ENCODE measurements at places on chromosomes 5 and 9. TPM values are rescaled to one million over a fixed set of nuclear protein-coding genes. Genes with fewer than 3 reads are reported as not detected.
A peak's percentile ranks its signal among the peaks of the same experiment; 100 is the strongest.

Gene RNF183
- total RNA-seq, result 0.35 TPM

Gene C9
- not detected for total RNA-seq

Gene SLC34A3
- total RNA-seq, result 14.8 TPM

Gene BHMT
- not detected for total RNA-seq

Gene CD72
- 4.7 TPM for total RNA-seq

Gene TLX3
- not detected for total RNA-seq

Gene SPEF2
- total RNA-seq, result 2.8 TPM

Gene CXCL14
- 24.7 TPM for total RNA-seq

Gene PCDHA9
- total RNA-seq, result not detected

Gene CBY3
- not detected for total RNA-seq

Gene OGN
- 9.7 TPM for total RNA-seq

Gene SLC46A2
- total RNA-seq, result not detected

Gene SLC6A7
- 12.3 TPM for total RNA-seq

- DNase-seq, result no peak
These were observed 1816.5 kb downstream of the MAT2B start for GRCh38 chr5:165321912-165322311.

DNA sequence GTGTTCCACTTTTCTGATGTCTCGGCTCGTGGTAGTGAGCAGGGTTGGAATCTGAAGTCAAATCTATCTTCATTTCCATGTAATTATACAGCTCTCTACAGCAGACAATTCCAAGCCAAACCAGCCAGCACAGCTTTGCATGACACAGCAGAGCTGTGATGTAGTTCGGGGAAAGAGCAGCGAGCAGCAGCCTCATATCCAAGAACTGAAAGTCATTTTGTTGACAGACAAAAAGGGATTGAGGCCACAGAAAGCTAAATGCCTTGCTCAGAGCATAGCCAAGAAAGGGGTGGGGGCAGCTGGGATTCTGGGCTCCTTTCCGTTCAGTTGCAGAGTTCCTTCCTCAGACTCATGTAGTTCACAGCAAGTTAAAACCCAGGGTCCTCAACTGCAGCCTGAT is 32.1 kb downstream of the LCP2 start:
- DNase-seq, result no peak

GRCh38 chr5:8848366-8848765 is 697.5 kb downstream of the SEMA5A start:
- DNase-seq, result no peak

DNA sequence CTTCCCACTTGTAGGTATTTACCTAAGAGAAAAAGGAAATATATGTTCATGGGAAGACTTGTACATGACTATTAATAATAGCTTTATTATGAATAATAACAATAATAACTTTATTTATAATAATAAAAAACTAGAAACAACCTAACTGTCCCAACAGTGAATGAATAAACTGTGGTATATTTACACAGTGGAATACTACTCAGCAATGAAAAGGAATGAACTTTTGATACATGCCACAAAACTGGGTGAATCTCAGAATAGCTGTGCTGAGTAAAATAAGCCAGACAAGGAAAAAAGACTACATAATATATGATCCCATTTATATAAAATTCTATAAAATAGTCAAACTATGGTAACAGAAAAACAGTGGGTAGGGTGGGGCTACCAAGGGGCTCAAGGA is 88.7 kb downstream of the SCAMP1 start:
- DNase-seq, result no peak

- no peak for DNase-seq
These were observed 20.0 kb downstream of the KIAA1191 start for GRCh38 chr5:176341325-176342157.

- peak; percentile 53 for DNase-seq
These were observed 22.8 kb upstream of the RNU6ATAC start for GRCh38 chr9:134187110-134187531.

- DNase-seq, result no peak
These were observed 245.6 kb downstream of the LURAP1L start for GRCh38 chr9:13020146-13021040.

GRCh38 chr5:180464603-180464970 is 29.6 kb upstream of the CNOT6 start:
- no peak for DNase-seq

DNA sequence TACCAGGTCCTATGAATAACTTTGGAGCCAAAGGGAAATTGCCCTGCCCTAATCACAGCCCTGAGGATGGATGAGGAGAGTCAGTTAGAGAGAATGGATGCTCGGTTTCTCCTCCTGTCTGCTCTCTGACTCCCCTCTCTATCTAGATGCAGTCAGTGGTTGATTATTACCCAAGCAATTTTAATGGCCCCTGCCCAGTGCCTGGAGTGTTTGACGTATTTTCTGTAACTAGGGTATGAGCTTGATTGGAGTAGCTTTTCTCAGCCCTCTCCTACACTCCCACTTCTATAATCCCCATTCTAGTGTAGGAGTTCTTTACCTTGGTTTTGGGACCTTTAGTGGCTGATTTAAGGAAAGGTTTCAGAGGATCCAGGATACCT is 60.4 kb downstream of the DOCK2 start:
- DNase-seq, result no peak

GRCh38 chr9:37582548-37583157 is 6.5 kb upstream of the FBXO10 start:
- no peak for DNase-seq

- no peak for DNase-seq
These were observed 287.0 kb upstream of the TMEM161B start for GRCh38 chr5:88555674-88556073.

DNA sequence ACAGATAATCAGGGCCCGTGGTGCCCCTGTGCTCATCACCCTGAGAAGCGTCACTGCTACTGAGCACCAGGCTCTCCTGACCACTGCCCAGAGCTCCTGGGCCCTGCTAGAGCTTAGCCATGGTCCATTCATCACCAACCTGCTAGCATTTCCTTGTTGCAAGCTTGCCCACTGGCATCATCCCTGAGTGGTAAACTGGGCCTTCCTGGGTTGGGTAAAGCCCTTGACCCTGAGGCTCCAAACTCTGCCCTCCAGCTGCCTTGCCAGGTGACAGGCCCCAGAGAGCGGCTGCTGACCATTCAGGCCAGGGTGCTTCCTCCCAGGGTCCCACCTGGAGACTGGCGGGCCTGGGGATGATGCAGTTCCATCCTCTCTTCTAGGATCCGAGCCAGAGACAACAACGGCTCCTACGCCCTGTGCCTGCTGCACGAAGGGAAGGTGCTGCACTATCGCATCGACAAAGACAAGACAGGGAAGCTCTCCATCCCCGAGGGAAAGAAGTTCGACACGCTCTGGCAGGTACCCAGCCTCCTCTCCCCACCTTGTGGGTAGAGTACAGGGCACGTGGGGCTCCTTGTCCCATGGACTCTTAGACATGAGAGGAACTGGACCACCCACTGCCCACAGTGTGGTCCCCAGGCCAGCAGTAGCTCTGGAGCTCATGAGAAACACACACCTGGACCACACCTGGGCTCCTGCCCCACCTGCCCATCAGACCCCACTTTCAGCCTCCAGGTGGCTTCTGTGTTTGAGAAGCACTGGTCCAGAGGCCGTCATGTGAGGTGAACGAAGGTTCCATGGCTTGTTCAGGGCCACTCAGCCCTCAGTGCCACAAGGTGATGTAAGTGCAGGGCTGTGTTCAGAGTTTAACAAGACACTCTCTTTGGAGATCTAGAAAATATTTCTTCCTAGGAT is 60.5 kb downstream of the SYK start:
- no peak for DNase-seq

DNA sequence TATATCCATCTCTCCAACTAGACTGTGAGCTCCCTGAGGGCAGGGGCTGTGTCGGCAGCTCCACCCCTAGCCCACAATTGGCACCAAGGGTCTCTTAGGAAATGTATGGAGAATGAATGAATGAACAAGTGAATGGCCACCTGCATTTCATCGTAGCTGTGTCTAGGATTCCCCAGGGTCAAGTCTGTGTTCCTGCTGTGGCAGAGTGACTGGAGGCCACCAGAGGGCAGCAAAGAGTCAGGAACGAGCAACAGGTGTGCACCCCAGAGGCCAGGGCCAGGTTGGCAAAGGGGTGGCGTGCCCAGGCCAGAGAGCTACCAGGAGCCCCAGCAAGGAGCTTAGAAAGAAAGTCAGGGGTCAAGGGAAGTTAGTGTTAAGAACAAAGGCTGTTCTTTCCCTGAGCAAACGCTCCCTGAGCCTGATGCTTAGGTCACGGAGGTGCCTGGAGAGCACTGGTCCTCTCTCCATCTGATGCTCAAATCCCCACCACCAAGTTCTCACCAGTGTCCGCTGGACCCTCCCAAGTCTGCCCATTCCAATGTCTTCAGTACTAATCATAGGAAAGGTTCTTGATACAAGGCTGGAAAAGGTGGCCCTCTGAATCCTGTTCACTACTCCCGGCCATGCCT is 160.7 kb downstream of the PAX5 start:
- peak; percentile 74 for DNase-seq

- DNase-seq, result no peak
These were observed 176.6 kb upstream of the C9orf72 start for GRCh38 chr9:27749838-27750237.

- no peak for DNase-seq
These were observed 128.3 kb upstream of the TBC1D2 start for GRCh38 chr9:98383758-98384157.

GRCh38 chr9:36948051-36948450 is 86.0 kb downstream of the PAX5 start:
- DNase-seq, result no peak

- no peak for DNase-seq
These were observed 24.8 kb upstream of the ZNF618 start for GRCh38 chr9:113851359-113851758.

DNA sequence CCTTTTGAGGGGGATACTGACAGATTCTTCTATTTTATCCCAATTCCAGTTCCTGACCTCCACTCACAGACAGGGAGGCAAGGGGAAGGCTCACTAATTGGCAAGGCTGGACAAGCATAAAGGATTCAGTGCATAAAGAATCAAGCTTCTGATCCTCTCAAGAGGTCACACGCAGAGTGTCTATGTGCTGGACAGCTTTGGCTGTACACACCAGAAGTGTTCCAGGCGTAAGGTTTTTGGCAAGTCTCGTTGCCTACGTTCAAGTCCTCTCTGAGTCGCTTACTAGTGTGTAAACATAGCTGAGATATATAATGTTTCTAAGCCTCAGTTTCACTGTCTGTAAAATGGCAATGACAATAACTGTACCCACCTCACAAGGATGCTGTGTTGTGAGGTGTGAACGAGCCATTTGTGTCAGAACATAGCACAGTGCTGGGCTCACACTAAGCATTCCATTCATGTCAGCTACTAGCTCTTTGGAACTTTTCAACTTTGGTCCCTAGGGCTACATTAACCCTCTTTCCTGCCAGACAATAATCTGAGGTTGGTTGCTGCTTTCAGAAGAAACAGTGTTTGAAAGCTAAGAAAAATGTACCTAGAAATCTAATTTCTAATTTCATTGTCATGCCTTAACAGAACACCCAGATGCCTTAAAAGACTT is 52.1 kb downstream of the PALM2AKAP2 start:
- no peak for DNase-seq

DNA sequence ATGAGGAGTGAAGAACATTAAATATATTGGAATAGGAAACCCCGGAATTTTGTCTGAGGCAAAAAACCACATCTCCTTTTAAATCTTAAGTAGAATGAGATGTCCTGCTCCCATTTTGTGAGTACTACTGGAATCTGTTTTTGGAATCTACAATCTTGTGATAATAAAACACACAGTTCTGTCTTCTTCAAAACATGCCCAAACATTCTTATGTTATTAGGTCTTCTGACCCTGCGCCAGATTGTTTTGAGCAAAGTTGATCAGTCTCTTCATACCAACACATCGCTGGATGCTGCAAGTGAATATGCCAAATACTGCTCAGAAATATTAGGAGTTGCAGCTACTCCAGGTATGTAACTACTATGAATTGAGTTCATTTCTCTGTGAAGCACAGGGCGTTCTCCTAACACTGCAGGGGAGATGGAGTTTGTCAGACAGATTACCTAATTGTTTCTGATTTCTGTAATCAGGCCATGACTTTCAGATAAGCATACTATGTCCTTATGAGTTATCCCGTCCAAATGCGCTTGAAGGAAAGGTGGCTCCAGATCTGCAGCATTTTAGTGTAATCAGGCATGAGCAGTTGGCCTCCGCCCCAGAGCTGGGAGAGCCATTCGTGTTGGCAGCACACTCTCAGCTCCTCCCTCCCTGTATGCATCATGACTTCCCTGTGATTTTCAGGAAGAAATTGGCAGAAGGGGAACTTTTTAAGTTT is 88.0 kb downstream of the NLN start:
- DNase-seq, result peak; percentile 71

- DNase-seq, result peak; percentile 60
These were observed 269.4 kb upstream of the PTGER4 start for GRCh38 chr5:40410231-40410861.

GRCh38 chr9:660227-660626 is 181.3 kb upstream of the DMRT1 start:
- no peak for DNase-seq

DNA sequence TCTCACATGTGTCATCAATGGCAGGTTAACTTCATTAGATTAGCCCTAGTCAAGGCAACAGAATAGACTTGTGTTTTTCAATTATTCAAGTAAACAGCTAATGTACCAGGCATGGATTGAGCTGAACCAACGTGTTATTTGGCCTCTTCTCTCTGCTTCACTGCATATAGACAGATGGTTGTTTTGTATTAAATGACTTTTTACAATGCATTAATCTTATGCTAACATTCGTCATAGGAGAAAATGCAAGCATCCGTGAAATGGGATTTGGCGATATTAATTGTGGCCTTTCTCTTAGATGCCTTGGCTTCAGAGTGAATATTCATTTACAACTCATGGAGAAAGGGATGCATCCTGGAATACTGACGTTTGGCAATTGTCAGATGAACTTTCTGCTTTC is 208.0 kb downstream of the KCTD16 start:
- no peak for DNase-seq

DNA sequence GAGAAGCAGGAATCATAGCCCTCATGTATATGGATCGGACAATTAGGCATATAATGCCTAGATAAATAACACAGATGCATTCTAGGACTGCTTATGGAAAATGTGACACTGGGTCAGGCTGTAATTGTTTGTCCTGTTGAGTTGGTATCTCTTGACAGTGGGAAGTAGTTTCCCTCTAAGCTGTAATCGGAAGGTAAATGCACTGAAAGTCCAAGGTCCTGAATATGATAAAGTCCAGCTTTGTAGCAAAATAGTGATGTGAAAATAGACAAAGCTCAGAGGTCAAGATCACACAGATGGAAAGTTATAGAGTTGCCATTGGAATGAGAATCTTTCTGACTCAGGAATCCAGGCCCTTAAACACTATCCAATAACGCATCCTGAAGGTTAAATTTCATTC is 214.2 kb downstream of the GABRB2 start:
- no peak for DNase-seq

- no peak for DNase-seq
These were observed 8.9 kb upstream of the HSPA9 start for GRCh38 chr5:138583984-138584637.

DNA sequence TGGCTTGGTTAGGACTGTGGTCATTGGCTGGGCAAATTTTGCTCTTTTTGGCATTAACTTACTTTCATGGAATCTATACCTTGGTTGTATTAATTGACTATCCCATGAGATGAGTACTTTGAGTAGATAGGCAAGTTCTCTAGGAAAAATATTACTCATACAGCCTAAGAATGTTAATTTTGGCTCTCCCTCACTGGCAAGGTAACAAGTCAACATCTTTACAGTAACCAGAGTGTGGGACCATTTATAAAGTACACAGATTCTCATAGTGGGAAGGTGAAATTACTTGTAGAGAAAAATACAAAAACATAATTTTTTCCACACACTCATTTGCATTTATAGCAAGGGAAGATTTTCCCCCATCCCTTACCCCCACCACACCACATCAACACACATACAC is 154.6 kb upstream of the ZNF608 start:
- no peak for DNase-seq
